Inflammatory macrophage treated with lipopolysaccharide for 1 hour (primary cell): ENCODE measurements at places on chromosomes 3 and 15.
A peak's percentile ranks its signal among the peaks of the same experiment; 100 is the strongest.

DNA sequence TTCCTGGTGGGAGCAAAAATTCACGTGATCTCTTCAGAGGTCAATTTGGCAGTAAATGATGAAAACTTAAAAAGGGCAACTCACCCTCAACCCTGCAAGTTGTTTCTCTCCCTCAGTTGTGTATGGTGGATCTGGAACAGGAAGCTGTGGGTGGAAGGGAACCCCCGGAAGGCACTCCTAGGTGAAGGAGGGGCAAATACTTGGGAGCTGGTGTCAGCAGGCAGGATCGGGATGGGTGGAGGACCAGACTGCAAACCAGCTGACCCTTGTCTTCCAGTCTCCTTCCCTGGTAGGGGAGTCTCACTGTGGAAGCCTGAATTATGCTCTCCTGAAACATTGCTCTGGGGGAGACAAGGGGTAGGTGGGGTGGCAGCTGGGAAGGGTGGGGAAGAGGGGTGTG lies 33.5 kb downstream of the PRR23E start:
- DNase-seq, result no peak

DNA sequence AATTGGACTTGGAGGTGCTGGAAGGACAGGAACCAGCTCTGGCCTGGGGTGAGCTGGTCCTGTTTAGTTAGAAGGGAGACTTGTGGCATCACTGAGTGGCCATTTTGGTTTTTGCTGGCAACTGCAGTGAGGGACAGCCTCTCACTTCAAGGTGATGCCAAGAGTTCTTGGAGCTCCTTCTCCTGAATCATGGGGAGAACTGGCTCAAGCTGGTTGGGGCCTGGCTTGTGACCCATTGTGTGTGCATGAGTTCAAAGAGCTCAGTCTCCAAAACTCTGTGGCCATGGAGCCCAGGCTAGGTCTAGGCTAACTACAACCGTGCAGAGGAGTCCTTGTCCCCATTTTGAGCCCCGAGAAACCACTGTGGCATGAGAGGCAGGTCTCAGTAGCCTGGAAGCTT lies 60.1 kb upstream of the ZNF148 start:
- DNase-seq, result no peak

DNA sequence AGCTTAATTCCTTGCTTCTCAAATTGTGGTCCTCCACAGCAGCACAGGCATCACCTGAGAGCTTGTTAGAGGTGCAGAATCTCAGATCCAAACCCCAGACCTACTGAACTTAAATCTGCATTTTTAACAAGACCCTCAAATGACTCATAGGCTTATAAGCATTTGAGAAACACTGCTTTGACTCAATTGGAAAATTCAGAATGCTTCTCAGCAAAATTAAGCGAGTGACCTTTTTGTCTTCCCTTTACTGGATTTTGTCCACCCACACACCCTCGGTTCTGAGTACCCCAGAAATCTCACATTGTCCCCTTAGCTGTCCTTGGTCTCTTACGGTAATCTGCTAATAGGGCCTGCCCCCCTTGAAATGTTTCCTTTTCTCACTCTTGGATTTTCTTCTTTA lies 17.9 kb downstream of the CD80 start:
- DNase-seq, result no peak

DNA sequence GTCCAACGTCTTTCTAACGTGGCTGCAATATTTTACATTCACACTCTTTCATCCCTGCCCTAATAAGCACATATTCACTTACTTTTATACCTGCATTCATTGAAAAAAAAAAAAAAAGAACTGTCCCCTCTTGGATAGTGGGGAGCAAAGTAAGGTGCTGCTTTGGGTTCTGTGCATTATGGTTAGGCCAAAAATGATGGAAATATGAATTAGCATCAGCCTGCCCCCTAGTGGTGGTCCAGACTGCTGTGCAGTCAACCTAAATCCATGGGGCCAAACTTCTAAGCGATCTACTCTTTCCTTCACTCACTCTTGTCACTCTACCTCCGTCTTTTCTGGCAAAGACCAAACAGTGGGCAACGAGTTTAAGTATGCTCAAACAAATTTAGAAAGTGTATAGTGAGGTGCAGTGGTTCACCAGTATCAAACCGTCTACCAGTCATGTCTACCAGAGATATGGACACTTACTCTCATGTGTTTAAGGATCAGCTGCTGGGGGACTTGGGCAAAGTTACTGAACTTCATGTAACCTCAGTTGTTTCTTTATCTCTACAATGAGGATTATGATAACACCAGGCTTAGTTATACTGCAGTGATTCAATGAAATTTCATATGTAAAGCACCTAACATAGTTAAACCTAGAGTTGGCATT lies 61.5 kb upstream of the GRM7 start:
- peak; percentile 40 for DNase-seq

- DNase-seq, result no peak
Measured at GRCh38 chr3:113193719-113194118, 17.6 kb upstream of the BOC start.

DNA sequence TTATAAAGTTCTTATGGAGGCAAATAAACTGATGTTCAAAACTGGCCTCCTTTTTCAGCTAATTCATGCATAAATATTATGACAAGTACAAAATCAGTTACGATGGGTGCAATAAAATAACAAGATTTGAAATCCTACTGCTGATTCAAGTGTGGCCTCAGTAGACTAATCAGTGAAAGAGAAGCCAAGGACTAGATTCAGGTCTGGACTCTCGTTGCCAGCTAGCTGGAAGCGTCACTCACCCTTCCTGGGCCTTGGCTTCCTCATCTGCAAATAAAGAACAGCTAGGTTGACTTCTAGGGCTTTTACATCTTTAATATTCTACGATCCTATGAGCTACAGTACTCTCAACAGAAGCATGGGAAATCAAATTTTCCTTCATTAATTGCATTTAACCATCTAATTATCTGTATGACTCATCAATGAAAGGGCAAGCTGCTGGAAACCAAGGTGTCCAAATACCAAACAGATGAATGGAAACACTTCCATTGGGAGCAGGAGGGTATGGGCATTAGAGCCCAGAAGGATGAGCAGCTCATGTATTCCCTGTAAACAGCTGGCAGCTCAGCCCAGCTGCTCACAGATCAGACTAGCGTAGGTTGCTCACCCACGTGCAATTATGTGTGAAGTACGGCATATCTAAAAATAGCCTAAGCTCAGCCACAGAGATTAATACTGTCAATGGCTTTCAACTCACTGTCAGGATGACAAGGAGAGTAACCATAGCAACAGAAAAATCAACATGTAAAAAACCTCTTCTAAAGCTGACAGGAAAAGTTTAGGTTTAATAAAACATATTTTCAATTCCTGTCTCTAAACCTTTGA lies 294.8 kb downstream of the PLCL2 start:
- no peak for DNase-seq

DNA sequence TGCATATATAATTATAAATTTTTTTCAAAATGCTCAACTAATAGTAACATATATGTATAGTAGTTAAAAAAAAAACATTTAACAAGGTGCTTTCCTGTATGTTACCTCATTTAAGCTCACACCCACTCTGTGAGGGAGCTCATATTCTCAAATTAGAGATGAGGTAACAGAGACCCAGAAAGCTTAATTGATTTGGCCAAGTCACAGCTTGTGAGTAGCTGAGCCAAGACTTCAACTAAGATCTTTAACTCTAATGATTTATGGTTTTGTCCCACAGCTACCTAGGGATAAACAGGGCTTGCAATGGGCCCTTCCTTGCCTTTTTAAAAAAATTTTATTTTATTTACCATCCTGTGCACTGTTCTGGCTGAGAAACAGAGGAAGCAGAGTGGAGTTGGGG lies 230.0 kb upstream of the GOLIM4 start:
- DNase-seq, result no peak

- DNase-seq, result no peak
Measured at GRCh38 chr3:147843331-147843730, 434.2 kb downstream of the ZIC1 start.

DNA sequence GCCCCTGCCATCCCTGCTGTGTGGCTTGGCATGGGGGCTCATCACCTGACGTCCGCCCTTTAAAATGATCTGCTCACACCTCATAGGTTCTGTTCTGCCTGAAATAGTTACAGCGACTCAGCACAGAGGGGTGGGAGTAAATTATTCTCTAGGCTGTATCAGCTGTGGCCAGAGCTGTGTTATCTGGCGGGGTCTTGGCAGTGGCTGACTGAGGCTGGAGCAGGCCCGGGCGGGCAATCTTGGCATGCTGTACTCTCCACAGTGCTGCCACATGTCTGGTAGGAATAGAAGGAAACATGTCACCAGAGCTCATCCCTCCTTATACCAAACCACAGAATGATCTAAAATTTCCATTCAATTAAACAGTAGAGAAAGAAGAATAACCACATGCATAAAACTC lies 499.9 kb upstream of the LMCD1 start:
- DNase-seq, result no peak

DNA sequence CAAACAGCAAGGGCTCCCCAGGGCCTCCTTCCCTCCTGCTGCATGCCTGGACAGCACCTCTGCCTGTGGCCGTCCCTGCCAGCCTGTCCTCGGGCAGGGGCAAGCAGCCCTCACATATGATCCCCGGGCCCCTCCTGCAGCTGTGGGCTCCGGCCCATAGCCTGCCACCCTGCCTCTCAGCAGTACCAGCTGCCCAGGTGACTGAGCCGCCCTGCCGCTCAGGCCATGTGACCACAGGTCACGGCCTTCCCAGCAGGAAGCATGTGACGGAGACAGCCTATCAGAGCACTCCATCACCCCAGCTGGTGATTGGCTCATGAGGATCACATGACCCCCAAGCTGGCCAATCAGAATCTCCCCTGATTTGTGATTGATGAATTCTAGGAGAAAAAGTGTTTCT lies 23.9 kb downstream of the ALDH1L1 start:
- no peak for DNase-seq

- DNase-seq, result no peak
Measured at GRCh38 chr15:76033438-76033837, 21.2 kb upstream of the NRG4 start.

DNA sequence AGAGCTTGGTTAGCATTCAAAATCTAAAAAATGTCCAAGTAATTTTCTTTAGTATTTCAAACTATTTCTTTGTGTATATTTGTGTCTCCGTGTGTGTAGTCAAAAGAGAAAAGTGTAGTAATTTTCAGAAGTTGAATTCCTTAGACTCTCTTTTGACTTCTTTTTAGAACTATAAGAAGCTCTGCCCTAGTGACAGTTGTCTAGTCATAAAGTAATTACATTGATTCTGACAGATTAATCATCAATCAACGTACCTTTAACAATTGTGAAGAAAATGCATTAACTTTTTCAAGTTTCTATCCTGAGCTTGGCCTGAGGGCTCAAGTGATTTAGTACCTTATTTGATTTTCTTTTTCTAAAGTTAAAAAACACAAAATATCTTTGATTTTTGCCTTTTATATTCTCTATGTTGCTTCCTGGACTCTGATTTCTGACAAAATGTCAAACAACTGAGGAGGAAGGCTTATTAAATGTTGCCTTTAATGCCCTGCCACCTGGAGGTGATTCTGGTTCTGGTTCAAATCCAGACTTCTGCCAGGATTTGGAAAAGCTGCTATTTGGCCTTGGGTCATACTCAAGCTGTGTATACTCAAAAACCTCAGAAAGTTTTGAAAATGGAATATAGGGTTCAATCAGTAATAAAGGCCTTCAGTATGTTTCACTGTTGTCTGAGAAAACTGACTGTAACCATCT lies 653.6 kb downstream of the NSUN3 start:
- no peak for DNase-seq
